Ascending aorta (tissue), 2 donors: ENCODE measurements at places on chromosomes 11 and 22. TPM values are rescaled to one million over a fixed set of nuclear protein-coding genes. Genes with fewer than 3 reads are reported as not detected.

Gene RASL10A
- total RNA-seq: not detected

Gene KLHDC7B
- not detected for total RNA-seq

Gene GDPD4
- total RNA-seq: not detected

Gene APOL5
- not detected for total RNA-seq

Gene LRRC32
- 280 TPM for total RNA-seq

Gene DGCR6
- total RNA-seq: not detected

Gene EIF3F
- 319 TPM for total RNA-seq

Gene ADAMTS8
- 0.64 TPM for total RNA-seq

Gene FAM227A
- total RNA-seq: 0.43 TPM

Gene OMP
- not detected for total RNA-seq

Gene TRIM29
- total RNA-seq: 0.43 TPM

Gene TMPRSS4
- total RNA-seq: not detected

Gene FREY1
- not detected for total RNA-seq

Gene ALDH3B2
- not detected for total RNA-seq

DNA sequence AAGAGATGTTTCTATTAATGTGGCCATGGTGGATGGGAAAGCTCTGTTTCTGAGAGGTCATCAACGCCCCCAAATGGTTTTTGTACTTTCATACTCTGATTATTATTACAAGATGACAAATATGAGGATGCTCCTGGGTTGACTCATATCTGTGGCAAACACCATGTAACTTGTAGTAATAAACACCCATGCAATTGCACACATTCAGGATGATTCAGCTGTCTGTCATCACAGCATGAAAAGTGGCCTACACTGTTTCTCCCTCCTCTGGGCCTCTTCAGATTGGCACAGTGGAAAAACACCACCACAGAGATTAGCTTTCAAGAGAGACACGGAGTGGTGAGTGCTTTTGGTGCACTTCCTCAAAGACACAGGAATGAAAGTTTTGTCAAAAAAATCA lies 85.4 kb downstream of the MTNR1B start:
- DNase-seq: no peak

DNA sequence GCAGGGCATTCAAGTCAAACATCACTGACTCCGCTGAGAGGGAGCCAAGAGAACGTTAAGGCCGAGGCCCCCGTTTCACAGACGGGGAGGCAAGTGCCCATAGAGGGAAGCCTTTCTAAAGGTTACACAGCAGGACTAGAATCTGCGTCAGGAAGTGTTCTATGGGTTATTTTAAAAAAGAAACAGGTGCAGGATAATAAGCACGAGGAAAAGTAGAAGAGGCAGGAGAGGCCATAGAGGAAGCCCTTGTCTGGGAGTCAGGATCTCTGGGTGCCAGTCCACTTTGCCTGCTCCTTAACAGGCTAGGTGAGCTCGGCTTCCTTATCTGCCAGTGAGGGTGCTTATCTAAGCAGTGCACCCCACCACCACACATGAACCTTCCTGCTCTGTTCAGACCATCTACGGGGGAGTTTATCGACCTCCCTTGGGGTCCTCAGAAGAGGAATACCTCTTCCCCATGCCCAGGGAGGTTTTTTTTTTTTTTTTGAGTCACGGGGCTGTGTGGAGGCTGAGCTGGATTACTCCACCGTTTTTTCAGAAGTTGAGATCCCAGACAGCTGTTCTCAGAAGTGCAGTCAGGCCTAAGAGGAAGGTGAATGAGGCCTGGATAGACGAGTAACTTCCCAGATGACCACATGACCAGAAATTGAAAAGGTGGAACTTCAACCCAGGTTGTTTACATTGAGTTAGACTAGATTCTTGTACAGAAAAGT lies 1.2 kb upstream of the FCHSD2 start:
- no peak for DNase-seq

DNA sequence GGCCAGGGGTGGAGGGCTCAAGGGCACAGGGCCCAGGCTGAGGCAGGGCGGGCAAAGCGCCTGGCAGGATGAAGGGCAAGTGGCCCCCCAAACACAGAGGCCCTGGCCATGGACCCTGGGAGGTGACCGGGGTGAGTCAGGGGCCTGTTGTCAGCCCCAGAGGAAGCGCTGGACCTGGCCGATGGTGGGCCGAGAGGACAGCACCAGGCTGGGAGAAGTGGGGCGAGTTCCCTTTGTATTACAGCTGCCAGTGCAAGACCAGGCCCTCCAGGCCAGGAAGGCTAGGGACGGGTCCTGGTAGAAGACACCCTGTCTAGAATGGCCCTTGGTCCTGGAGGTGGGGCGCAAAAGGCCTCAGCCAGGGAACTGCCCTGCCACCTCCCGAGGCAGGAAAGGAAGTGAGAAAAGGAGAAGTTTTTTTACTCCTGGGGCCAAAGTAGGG lies 12.8 kb downstream of the CXCR5 start:
- no peak for DNase-seq

- DNase-seq: no peak
Observed at GRCh38 chr11:114782650-114783310, 104.5 kb downstream of the NXPE2 start.

GRCh38 chr11:86861810-86862209 lies 61.5 kb downstream of the PRSS23 start:
- DNase-seq: no peak

- peak; percentile 82 for DNase-seq
Observed at GRCh38 chr11:2928605-2929530, at the start of gene PHLDA2. TSS of gene PHLDA2 (minus strand) at chr11:2929420. CDS start at chr11:2929364, 56 bp downstream.

DNA sequence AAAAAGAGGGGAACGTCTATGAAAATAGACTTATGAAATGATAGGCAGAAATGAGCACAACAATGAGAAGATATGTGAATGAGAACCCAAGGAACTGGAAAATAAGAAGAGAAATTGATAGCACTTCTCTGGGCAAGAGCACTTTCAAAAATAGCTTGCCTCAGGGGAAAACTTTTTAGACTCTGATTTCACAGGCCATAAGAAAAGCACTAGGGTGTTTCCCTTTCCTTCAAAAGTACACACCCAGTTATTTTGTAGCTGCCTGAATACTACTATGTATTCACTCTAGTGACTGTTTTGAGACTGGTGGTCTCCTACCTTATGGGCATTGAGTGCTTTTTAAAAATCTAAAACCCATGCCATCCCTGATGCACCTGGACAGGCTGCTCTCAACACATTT lies 172.3 kb upstream of the SOX6 start:
- no peak for DNase-seq

DNA sequence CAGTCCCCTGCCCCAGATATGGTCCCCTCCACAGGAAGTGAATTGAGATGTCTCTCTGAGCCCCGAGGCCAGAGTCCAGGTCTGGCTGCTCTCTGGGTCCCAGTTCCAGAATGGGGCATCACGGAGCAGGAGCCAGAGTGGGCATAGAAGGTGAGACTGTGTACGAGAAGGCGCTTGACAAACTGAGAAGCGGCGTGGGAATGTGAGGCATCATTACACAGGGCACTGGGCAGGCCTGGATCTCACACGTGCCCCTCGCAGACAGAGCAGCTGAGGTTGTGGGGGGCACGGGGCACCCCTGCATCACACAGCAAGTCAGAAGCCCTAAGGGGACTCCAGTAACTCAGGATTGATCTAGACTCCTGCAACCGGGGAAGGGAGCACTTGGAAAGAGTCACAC lies 9.2 kb downstream of the STARD10 start:
- no peak for DNase-seq

- DNase-seq: no peak
Observed at GRCh38 chr11:80327956-80328614, 887.3 kb upstream of the TENM4 start.

DNA sequence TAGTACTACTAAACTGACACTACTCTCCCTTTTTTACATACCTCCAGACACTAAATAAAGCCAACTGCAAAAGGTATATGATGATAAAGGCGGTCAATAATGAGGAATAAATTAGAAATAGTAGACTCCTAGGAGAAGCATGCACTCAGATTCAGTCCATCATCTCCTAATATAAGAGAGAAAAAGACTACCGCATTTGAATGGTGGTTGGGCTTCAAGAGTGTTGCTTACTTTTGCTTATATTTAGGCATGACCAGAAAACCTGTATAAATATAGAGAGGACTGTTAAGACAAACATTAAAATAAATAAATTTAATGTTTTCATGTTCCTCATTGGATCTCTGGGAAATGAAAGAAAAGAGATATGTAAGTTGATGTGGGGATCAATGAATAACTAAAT lies 1137.0 kb downstream of the FAM181B start:
- DNase-seq: no peak

GRCh38 chr22:50435291-50436014 lies 39.4 kb downstream of the SBF1 start:
- no peak for DNase-seq

- no peak for DNase-seq
Observed at GRCh38 chr11:68956142-68956541, 24.6 kb downstream of the MRGPRD start.

DNA sequence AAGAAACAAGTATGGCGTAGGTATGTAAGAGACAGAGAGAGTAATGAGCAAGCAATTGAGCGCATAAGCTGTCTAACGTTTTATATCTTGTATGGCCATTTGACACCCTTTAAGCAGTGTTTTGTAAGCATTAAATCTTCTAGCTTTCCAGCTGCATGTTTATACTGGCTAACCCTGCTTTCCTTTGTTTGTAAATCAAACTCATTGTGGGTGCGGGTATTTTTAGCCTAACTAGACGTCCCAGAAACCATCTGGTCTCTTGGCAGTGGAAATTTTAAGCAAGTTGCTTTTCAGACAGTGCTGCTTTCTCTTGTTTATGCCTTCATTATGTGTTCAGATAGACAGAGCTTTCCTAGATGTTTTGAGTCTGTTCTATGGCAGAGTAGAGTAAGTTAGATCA lies 73.5 kb downstream of the RNF169 start:
- DNase-seq: no peak

- DNase-seq: no peak
Observed at GRCh38 chr11:35077709-35078469, 61.1 kb upstream of the CD44 start.

DNA sequence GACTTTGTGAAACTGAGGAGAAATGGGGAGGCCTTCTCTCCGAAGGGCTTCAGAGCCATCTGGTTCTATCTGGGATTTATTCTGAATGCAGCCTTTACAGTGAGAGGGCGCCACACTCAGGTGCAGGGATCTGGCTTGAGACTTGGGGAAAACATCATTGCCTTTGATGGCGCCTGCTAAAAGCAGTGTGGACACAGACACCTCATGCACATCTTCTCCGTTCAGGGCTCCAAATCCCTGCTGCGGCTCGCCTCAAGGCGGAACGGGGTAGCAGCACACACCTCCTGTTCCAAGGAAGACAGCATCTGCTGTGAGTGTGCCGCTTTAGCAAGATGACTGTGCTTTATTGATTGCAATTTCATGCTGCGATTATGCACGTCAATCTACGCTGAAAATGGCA lies 37.1 kb upstream of the OLFML1 start:
- DNase-seq: no peak

DNA sequence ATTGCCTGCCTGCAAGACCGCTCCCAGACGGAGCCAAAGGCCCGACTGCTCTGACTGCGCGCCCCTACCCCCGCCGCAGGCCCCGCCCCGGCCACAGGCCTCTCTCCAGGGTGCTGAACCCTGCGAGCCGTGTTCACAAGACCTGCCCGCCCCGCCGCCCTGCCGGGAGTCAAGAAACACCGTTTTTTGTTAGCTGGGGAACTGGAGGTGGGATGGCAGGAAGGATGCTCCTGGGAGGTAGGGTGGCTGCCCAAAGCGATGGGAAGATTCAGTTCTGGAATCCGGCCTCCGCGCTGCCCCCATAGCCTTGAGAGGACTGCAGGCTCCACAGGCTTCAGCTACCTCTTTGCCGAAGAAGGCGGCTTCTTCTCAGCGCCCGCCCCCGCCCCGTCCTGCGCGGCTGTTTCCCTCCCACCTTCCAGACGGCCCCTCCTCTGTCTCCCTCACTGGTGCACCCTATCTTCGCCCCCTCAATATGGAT lies 2.7 kb upstream of the PDE2A start:
- DNase-seq: no peak

GRCh38 chr11:101915791-101916291 lies 481 bp downstream of the ANGPTL5 start:
- DNase-seq: no peak

DNA sequence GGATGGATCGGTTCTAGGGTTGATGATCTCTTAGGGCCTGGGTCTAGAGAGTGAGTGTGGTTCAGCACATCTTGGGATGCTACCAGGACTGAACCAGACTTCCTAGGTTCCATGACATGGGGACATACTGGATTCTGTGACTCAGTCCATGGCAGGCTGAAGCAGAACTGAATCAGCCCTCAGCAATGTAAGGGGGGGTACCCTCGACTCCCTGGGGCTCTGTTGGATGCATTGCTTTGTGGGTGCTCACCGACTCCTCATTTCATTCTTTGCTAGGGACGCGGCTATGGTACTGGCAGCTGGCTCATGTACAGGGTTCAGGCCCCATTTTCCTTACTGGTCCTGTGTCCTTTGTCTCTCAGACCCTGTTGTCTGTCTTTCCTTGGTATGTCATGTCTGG lies 733 bp upstream of the GRAMD1B start:
- DNase-seq: no peak

- no peak for DNase-seq
Observed at GRCh38 chr11:44825058-44825785, 98.5 kb downstream of the TSPAN18 start.

DNA sequence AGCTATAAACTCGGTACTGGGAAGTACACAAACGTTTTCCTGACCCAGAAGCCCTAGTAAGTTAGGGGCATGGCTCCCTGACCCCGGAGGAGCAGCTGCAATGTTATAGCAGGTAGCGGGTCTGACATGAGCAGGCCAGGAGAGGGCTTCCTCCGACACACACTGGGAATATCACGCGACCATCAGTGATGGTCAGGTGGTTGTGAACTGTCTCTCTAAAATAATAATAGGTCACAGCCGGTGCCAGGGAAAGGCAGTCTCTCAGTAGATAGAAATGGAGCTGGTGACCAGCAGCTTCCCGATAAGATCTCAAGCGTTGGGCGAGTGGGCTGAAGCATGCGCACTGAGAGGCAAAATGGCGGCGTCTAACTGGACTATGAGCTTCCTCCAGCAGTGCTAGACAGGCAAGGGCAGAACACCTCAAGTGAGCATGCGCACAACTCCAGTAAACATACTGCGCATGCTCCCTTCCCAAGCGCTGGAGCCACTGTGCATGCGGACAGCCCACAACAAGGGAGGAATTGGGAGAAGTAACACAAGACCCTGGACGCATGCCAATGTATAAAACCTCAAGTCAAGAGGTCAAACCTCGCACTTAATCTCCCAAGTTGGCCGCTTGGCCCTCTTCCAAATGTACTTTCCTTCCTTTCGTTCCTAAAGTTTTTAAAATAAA lies 22.3 kb upstream of the TESMIN start:
- DNase-seq: no peak

DNA sequence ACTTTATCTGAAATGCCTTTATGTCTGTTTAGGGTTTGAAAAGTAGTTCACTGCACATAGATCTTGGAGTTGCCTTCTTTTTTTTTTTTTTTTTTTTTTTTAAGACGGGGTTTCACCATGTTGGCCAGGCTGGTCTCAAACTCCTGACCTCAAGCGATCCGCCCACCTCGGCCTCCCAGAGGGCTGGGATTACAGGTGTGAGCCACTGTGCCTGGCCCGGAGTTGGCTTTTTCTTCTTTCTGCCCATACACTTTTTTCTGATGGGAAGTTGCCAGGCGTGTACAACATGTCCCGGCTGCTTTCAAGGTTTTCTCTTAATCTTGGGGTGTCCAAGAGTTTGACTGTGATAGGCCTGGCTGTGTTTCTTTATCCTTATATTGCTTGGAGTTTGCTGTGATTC lies 12.9 kb upstream of the GNB1L start:
- no peak for DNase-seq
